ENCODE measurements at places on chromosomes 7 and 10.

- no peak for DNase-seq
Observed at GRCh38 chr7:87510411-87510875, 35.0 kb upstream of the ABCB4 start.

GRCh38 chr7:130733931-130734814 is at the start of gene KLF14:
KLF14 (minus strand) TSS chr7:130734207; CDS start chr7:130734033, 174 bp downstream.
- no peak for DNase-seq

DNA sequence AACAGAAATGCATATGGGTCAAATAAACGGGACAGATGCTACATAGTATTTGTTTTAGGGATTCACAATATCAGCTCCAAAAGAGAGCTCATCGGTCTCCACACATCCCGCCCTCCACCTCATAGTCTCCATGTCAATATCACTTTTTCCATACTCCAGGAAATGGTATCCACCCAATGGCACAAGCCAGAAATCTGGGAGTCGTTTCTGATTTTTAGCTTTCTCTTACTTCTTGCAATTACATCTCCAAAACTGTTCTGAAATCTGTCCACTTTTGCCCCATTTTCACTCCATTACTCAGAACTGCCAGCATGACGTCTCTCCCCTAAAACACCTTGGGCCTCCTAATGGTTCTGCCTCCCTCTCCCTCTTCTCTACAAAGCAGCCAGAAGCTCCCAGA is 47.4 kb upstream of the EZH2 start:
- no peak for DNase-seq

DNA sequence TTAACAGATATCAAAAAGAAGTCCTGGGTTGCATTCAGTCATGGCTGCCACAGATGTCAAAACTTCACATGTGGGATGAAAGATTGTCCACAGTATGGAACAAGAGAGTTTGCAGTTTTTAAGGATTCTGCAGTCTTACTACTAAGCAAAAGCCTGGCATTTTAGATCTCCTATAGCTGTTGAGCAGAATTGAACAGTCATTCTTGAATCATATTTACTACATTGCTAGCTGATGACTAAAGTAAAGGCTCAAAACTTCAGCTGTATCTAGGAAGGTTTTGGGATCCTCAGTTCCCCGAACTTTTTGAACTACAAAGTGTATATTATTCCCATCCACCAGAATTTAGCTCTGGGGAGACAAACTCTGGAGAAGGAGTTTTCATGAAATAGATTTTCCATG is 31.0 kb downstream of the BET1 start:
- no peak for DNase-seq

DNA sequence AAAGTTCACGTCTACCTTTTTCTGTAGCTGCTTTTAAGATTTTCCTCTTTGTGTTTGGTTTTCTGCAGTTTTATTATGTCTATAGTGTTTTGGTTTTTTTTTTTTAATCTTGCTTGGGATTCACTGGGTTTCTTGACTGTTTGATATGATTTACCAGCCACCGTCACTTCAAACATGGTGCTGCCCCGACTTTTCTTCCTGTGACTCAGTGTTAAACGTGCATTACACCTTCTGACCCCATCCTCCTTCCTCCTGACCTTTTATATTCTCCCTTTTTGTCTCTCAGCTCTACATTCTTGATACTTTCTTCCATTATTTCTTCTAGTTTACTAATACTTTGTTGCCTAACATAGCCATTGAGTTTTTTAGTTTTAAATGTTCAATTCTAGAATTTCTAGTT is 61.5 kb downstream of the GNA12 start:
- DNase-seq, result no peak

GRCh38 chr10:58467931-58468635 is 44.6 kb upstream of the BICC1 start:
- no peak for DNase-seq

DNA sequence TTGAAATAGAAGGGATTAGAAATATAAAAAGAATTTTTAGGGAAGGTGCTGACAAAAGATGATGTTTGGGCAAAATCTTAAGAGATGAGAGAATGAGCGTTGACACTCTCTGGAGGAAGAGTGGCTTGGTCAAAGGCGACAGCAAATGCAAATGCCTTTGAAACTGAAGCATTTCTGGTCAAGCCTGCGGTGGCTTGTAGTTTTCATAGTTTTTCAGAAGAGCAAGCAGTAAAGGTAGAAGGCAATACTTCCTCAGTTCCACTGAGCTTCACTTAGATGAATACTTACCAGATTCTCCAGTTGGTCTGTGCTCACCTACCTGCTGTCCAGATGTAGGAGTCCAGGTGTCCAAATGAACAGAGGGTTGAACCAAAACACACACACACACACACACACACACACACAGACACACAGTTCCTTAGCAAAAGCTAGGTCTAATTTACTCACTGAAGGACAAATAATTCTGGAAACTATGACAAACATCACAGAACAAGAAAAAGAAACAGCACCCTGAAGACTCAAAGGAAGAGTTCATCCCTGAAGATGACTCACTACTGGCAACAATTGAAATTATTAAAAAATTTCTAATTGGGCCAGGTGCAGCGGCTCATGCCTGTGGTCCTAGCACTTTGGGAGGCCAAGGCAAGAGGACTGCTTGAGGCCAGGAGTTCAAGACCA is 12.1 kb upstream of the STK17A start:
- DNase-seq, result no peak

- DNase-seq, result no peak
Observed at GRCh38 chr10:123348691-123349572, 194.7 kb downstream of the BUB3 start.

DNA sequence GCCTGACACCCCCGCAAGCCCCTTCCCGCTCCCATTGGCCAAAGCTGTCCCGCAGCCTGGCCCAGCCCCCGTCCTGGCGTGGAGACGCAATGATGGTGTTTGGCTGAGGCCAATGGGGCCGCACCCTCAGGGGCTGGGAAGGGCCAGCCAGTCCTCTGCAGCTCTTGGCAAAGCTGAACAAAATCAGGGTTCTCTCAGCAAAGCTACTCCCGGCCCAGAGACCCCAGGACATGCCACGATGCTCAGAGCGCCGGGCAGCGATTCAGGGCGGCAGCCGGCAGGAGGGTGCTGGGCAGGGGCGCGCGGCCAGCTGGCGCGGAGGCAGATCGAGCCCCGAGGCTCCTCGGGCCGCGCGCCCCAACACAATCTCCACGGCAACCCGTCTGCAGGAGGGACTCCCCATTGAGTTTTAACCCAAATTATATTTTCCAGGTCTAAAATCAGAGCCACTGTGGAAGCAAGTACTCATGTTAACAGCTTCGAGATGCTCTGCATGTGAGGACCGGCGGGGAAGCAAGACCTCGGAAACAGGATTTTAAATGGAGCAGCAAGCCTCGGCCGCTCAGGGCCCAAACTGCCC is 8.8 kb upstream of the CNPY1 start:
- no peak for DNase-seq

GRCh38 chr10:102229810-102230263 is 3.7 kb downstream of the ELOVL3 start:
- DNase-seq, result peak; percentile 80

GRCh38 chr7:134599371-134599770 is 47.3 kb upstream of the BPGM start:
- no peak for DNase-seq

GRCh38 chr7:130338233-130338632 is 6.4 kb upstream of the CPA5 start:
- DNase-seq, result no peak

- no peak for DNase-seq
Observed at GRCh38 chr7:27176962-27177794, 3.1 kb upstream of the HOXA10 start.

DNA sequence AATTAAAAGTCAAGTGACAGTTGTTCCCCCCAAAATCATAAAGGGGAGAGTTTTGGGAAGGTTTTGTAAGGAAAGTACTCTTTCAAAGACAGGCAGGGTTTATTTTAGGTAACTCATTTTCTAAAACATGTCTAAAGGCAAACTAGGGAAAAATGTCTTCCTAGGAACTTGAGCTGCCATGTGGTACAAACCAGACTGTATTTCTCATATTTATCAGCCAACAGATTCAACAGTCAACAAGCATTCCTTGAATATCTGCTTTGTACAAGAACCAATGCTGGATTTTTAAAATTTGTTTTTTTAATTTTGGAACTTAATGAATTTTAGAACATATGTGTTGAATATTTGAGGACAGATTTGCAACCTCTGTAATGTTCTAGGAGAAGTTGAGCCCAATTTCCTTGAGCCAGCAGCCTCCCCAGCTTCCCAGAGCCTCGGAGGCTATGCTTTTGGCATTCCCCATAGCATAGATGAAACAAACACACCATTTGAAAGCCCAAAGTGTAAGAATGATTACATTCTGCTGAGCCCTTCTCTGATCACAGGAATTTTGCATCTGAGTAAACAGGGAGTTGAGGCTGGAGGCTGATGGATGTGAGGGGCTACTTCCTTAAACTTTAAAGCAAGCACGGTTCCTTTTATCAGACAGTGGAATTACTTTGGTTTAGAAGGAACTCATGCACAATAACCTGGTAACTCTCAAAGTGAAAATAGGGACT is 345.1 kb downstream of the RNLS start:
- no peak for DNase-seq

GRCh38 chr10:72490951-72491350 is 134.9 kb downstream of the MICU1 start:
- no peak for DNase-seq

DNA sequence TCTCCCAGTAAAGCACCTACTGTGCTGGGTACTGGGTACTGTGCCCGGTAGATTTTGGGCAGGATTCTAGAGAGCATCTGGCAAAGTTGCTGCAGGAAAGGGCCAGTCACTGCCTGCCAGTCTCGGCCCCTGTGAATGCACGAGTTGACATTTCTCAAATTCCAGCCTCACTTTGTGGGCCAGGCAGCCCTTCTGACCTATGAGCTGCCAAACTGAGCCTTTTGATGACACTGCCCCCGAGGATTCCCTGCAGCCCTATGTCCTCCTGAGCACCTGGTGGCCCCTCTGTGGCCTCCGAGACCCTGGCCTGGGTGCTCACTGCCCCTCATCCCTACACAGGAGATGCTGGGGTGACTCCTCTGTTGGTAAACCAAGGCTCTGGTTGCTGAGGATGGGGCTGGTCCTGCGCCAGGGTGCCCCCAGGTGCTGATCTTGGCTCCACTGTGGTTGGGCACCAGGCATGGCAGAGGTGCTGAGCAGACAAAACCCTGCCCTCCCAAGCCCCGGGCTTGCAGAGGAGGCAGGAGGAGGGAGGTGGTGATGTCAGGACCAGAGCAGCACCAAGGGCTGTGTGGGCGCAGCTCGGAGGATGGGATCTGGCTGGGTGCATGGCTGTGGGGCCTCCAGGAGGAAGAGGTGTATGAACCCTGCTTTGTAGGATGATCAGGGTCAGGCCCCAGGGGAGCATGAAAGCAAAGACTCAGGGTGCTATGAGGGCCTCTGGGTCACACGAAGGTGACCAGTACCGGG is 16.2 kb downstream of the LHPP start:
- DNase-seq, result no peak

DNA sequence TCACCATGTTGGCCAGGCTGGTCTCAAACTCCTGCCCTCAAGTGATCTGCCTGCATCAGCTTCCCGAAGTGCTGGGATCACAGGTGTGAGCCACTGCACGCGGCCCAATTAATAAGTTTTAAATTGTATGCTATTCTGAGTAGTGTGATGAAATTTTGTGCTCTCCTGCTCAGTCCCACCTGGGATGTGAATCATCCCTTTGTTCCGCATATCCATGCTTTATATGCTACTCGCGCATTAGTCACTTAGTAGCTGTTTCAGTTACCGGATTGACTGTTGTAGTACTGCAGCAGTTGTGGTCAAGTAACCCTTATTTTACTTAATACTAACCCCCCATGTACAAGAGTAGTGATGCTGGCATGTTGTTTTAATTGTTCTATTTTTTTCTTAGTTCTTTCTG is 47.3 kb upstream of the OIT3 start:
- DNase-seq, result no peak

GRCh38 chr7:151019130-151019447 is 5.2 kb downstream of the ATG9B start:
- no peak for DNase-seq

DNA sequence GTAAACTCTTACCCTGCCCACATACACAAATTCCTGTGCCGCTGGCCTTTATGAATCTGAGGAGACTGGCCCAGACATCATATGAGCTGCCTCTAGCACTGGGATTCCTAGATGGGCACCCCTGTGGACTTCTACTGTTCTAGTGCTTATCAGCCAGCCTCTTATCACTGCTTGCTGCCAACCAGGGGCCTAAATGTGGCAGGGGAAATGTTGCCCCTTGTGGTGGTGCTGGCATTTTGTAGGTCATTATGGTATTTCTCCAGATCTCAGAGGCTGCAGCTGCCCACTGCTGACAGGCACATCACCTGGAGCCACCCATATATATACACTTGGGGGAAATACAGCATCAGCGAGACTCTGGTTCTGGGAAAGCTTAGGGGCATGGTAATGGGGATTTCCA is 5.4 kb downstream of the SFR1 start:
- no peak for DNase-seq

- no peak for DNase-seq
Observed at GRCh38 chr7:130843703-130844102, 109.7 kb upstream of the KLF14 start.

DNA sequence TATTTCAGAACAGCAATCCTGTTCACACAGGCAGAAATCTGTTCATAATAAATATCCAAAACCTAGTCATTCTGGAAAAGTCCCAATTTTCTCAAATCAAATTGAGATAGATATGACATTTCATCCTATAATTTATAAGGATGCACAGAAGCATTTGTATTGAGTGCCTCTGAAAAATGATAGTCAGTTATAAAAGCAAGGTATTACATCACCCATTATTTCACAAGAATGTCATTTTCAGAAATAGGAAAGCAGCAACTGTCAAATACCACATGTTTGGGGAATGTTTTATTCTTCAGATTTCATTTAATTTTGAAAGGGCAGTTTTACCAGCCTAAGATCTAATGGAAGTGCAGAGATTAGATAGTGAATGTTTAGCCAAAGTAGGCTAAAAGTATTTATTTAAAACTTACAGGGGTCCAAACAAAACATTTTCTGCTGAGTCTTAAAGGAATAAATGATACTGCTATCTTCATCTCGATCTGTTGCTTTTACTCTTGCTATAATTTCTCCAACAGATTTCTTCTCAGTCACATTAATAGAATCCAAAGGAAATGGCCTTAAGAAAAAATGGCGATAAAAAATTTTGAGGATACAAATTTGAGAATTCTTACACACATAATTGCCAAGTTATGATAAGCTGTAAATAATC is 185.8 kb downstream of the HGF start:
- no peak for DNase-seq

DNA sequence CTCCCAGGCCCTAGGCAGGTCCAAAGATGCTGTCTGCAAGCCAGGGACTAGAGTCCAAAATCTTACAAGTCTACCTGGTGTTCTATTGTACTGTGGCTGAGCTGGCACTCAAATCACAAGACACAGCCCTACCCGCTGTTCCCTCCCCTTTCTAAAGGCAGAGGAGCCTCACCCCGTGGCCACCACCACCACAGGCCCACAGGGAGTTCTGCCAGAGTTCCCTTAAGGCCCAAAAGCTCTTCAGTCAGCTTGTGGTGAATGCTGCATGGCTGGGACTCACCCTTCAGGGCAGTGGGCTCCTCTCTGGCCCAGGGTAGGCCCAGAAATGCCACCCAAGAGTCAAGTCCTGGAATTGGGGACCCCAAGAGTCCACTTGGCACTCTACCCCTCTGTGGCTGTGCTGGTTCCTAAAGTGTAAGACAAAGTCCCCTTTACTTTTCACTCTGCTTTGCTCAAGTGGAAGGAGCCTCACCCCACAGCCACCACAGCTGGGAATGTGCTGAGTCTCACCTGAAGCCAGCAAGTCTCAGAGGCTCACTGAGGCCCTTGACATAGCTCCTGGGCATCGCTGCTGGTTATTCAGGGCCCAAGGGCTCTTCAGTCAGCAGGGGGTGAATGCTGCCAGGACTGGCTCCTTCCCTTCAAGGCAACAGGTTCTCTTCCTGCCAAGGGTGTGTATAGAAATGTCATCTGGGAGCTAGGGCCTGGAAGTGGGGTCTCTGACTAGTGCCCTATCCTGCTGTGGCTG is 48.8 kb upstream of the PSAP start:
- DNase-seq, result no peak
